Retina (tissue), 1 donor: ENCODE measurements at places on chromosomes 1 and 21.

- no peak for DNase-seq
Measured at GRCh38 chr1:210700511-210700910, 371.8 kb downstream of the HHAT start.

- DNase-seq: no peak
Measured at GRCh38 chr1:94741996-94742395, 78.2 kb upstream of the SLC44A3 start.

DNA sequence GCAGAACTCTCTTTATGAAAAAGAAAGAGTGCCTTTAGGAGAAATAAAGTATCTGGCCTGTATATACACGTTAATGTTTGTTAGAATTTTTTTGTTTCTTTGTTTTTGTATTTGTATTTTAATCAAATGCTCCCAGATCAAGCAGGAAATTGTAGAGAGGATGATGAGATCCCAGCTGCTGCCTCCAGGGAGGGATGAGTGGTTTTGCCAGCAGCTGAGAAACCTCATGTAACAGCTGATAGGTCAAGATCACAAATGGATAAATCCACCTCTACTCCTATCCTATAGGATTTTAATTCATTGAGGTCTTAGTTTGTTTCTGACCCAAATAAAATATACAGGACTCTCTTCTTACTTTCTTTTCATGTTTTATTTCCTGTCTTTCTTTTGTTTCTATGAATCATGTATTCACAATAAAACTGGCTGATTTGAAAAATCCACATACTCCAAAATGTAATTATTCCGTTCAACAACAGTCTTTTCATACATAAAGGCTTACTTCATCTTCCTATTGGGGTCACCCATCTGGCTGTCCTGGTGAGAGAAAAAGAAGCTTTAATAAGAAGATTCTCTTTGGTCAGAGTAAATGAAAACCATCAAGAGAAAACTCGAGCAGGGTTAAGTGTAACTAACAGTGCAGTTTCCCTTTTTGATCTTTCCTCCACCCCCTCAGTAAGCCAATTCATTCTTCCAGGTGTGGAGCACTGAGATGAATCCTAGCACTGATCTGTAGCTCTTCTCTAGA is 129.3 kb upstream of the PLPPR5 start:
- DNase-seq: peak; percentile 11

GRCh38 chr21:34052171-34052570 is 21.2 kb upstream of the MRPS6 start:
- DNase-seq: no peak

- peak; percentile 34 for DNase-seq
Measured at GRCh38 chr1:198268784-198269645, 112.2 kb downstream of the NEK7 start.

- DNase-seq: no peak
Measured at GRCh38 chr1:100455478-100456072, 82.4 kb upstream of the GPR88 start.

DNA sequence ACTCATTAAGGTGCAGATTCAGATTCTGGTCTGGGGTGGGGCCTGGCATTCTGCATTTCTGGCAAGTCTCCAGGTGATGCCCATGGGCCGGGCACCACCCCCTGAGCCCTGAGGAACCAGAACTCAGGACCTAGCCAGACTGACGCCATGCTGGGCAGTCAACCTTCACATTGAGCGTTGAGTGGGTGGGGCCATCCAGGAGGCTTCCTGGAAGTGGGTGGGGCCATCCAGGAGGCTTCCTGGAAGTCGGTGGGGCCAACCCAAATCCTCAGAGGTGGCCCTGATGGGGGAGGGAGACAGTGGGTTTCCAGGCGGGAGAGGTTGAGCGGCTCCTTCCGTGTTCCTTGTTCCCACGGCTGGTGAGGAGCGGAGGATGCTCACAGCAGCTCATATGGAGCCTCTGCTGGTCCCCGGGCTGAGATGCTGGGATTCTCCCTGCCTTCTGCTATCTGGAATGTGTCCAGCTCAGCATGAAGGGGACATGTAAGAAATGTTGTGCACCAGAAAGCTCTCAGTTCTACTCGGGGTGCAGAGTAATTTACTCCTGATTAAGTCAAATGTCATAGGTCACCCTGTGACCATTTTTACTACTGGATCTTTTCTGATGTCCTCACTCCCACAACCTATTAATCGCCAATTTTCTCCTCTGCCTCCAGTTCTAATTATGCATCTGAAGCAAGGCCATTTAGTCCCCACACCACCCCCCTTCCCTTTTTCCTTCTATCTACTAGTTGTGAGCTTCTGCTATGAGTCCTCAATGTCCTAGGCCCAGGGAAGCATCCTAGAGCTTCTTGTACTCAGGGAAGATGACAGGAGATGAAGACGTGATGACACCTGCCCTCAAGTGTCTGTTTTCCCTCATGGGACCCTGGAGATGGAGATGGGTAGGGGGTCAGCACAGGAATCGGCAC is 435.4 kb downstream of the PTPRU start:
- no peak for DNase-seq

- DNase-seq: no peak
Measured at GRCh38 chr1:218711884-218712674, 366.9 kb downstream of the TGFB2 start.

GRCh38 chr1:107919953-107920352 is 45.0 kb downstream of the VAV3 start:
- DNase-seq: no peak

DNA sequence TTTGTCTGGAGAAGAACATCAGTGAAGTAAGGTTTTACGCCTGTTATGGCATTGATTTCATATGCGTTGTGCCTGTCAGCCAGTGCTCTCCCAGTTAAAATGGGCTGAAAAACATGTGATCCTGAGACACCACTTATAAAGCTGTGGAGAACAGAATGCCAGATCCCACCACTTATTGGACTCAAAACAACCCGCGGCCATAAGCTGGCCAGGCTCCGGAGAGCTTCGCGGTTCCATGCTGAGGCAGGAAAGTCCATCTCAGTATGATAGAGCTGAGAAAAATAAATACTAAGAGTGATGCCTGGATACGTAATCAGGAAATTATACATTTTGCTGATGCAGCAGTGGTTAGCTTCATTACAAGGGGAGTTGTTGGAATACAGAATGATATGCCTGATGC is 5.1 kb downstream of the APOBEC4 start:
- DNase-seq: no peak

DNA sequence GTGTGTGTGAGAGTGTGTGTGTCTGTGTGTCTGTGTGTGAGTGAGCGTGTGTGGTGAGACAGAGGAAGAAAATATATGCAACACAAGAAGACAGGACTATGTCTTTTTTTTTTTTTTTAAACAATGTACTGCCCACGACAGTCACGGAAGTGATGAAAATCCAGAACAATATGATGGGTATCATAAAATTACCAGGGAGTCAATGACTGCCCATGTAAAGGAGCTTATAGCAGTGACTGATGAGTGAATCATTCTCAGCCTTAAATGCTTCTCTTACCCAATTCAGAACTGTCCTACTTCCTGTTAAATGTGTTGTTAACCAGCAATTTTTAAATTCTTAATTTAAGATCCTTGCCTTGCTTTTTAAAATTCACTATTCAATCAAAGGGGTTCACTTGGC is 46.6 kb downstream of the RGS7 start:
- no peak for DNase-seq

GRCh38 chr1:185215911-185216310 is 58.9 kb downstream of the SWT1 start:
- no peak for DNase-seq

GRCh38 chr1:246517391-246517790 is 10.3 kb upstream of the SMYD3 start:
- DNase-seq: no peak

DNA sequence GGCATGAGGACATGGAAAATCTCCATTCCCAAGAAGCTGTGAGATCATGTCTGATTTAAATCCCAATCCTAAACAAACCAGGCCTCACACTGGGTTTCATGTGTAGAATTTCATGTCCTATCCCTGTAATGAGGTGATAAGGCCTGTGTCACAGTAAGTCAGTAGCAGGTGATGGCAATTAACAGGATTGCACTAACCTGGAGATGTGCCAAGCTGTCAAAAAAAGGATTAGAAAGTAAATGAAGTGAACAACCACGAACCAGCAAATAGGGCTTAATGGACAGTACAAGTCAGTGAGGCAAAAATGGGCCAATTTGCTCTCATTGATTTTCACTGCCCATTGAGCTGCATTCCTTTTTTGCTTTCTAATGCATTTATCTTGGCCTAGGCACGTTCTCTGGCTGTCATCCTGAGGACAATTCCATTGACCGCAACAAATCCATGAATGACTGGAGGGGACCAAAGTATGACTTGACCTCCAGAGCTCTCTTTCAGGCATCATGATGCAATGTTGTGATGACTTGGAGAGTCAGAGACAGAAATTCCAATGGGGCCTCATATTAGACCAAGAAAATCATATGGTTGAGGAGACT is 673.6 kb upstream of the ADGRL2 start:
- peak; percentile 70 for DNase-seq

GRCh38 chr1:68011657-68012375 is 38.6 kb downstream of the DIRAS3 start:
- DNase-seq: no peak

GRCh38 chr1:155134880-155135414 is 705 bp upstream of the SLC50A1 start:
- no peak for DNase-seq

GRCh38 chr1:2342384-2343022 is 48.9 kb downstream of the MORN1 start:
- DNase-seq: no peak

DNA sequence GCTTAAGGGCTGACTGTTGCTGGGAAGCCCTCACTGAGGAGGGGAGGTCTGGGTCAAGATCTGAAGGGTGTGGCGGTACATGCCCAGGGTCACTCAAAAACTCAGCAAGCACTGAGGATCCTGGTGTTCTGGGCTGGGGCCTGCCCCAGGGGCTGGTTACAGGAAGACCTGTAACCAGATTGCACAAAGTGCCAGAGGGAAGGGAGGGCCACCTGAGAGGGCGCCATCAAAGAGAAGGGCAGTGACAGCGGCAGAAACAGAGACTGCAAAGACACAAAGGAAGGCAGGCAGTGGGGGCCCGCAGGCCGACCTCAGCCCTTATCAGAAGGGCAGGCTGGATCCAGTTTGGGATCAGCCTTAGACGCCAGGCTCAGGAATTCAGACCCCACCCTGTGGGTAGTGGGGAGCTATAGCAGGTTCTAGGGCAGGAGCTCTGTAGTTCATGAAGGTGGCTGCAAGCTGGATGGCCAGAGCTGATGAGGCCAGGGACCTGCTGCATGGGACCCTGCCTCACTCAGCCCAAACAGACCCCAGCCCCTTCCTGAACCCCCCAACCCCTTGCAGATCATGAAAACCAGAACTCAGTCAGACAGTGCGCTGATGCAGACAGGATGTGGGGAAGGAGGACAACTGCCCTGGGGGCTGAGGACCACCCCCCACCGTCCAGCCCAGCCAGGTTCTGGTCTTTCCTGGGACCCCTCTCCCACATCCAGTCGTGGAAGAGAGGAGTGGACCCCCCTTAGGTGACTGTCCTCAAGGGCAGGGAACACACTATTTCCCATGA is 3.9 kb downstream of the SH2D5 start:
- no peak for DNase-seq

DNA sequence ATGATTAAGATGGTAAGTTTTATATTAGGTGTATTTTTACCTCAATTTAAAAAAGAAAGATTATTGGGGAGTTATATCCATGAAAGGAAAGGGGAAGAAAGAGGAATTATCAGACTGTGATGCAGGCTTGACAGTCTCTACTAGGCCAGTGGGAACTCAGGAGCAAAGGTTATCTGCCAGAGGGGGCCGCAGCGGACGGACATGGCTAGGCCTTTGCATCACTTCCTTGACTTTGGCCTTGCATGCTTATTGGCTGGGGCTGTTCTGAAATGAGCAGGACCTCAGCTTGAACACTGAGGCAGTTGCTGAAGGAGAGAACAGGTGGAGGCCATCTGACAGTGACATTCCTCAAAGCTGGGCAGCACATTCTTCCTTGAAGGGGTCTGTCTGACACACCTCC is 150.9 kb downstream of the CYYR1 start:
- no peak for DNase-seq

GRCh38 chr21:36917471-36918158 is 48.9 kb downstream of the HLCS start:
- no peak for DNase-seq

DNA sequence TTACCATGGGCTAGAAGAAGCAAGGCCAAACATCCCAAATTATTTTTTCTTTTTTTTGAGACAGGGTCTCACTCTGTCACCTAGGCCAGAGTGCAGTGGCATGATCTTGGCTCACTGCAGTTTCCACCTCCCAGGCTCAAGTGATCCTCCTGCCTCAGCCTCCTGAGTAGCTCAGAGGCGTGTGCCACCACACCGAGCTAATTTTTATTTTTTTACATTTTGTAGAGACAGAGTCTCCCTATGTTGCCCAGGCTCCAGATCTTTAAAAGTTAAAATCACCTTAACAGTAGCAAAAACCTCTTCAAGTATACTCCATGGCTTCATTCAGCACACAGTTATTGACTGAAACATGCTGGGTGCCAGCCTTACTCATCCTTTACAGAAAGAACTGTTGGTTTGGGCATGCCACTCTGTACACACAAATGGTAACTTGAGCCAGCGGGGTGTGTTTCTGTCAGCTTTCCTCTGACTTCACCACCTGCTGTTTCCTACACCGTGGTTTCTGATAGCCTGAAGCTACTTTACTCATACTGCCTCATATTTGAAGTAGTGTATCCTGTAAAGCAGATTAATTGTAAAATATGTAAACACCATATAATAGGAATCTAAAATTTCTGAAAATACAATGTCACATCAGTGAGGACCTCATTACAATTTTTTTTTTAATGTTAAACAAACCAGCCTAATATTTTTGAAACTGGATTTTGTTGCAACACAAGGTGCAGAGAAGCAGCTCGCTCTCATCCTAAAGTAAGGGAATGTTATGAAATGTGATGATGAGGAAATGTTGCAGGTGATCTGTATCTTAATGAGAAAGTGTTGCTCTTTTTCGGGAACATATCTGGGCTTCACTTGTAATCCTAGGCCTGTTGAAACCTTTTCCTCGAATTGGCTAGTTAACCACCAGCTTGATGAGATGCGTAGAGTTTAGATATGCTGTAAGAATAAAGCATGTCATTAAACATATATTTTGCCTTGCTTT is 113.9 kb downstream of the ATP5PO start:
- DNase-seq: no peak

GRCh38 chr21:36738489-36739126 is 39.7 kb downstream of the SIM2 start:
- no peak for DNase-seq

DNA sequence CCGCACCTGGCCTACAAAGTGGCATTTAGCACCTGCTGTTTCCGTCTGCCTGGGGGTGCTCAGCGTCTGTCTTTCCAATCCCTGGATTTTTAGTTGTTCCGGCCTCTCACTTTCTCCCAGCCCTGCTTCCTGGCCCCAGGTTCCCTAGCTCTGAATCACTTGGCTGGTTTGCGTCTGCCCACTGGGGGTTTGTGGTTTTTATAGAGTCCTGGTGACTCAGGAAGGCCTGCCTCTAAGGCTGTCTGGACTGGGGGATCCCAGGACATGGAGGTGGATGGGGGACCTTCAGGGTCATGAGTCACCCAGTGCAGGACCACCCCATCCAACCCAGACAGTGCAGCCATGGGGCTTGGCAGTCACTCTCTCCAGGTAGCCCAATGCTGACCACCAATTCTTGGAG is 53.5 kb downstream of the MRPL37 start:
- DNase-seq: no peak

- peak; percentile 90 for DNase-seq
Measured at GRCh38 chr1:165376041-165376810, 19.7 kb upstream of the LMX1A start.

- no peak for DNase-seq
Measured at GRCh38 chr1:150456146-150456647, 31.0 kb upstream of the TARS2 start.
